Neuronal stem cell (in vitro differentiated cells): ENCODE measurements at places on chromosomes 11 and 22.
A peak's percentile ranks its signal among the peaks of the same experiment; 100 is the strongest.

- DNase-seq, result no peak
Observed at GRCh38 chr11:69402251-69402887, 79.1 kb upstream of the LINC01488 start.

DNA sequence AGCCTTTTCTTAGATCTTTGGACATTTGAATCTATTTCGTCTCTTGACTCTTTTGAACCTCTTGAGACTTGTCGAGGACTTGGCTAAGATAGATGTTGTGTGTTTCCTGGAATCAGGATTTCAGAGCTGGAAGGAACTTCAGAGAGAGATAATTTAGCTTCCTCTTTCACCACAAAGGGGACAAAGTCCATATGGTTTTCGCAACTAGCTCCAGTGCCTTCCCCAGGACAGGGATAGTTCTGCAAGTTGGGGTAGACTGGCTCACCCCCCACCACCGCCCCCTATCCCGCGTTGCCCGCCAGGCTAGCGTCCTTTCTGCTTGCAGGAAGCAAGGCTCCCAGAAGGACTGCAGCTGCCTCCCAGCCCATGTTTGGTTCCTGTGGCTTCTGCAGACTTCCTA, 75.7 kb upstream of the MYO18B start:
- no peak for DNase-seq

DNA sequence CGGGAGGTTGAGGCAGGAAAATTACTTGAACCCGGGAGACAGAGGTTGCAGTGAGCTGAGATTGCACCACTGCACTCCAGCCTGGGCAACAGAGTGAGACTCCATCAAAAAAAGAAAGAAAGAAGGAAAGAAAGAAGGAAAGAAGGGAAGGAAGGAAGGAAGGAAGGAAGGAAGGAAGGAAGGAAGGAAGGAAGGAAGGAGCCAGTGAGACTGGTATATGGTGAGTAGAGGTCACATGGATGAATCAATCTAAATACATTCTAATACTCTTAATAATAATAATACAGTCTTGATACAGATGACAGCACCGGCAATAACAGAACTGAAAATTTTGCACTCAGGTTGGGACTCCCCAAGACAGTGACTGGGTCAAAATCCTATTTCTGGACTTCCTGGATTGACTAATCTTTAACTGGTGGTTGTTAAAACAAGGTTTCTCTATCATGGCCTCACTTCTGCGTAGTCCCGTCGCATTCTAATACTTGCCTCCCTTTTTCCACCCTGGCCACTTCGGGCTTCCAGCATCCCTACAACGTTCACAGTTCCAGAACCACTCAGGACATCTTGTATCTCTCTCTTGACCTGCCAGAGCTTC, 53.5 kb upstream of the EIF3M start:
- no peak for DNase-seq

GRCh38 chr11:46612326-46612725, 4.7 kb downstream of the HARBI1 start:
- no peak for DNase-seq

DNA sequence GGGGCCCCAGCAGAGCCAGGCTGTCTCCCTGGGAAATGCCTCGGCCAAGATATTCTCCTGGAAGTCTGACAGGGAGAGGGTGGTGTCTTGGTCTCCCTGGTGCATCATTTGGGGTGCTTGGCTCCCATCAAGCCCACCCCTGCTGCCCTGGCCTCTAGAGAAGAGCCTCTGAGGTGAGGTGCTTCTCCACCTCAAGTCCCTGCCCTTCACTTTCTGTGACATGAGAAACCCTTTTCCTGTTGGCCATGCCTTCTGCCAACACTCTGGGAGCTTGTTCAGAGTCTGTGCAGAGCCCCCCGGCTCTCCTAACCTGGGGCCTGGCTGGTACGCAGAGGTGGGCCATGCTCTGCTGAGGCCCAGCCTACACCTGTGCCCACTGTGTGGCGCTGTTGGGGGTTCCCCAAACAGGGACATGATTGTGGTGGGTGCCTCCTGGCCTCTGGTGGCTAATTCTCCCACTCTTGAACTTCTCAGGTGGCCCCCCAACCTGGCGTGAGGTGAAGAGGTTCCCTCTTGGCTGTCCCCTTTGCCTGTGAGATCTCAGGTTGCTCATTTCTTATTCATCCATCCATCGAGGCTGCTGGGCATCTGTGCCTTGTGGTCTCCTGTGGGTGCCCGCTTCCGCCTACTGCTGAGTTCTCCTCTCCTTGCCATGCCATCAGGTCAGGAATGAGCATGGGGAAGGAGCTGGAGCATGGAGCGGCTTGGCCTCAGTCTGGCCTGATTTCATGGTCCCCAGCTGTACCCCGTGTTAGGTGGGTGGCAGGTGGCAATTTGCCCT, 19.2 kb upstream of the DGCR8 start:
- DNase-seq, result no peak

DNA sequence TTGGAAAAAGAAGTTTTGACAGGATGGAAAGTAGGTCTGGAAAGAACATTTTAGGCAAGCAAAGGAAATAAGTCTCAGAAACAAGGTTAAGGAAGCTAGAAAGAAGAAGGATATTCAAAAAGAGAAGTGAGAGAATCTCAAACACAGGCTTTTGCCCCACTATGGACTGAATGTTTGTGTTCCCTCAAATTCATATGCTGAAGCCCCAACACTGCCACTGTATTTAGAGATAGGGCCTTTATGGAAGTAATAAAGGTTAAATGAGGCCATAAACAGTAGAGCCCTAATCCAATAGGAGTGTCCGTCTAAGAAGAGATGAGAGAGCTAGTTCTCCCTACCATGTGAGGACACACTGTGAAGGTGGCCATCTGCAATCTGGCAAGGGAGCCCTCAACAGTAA, 20.6 kb upstream of the RPS13 start:
- DNase-seq, result no peak

DNA sequence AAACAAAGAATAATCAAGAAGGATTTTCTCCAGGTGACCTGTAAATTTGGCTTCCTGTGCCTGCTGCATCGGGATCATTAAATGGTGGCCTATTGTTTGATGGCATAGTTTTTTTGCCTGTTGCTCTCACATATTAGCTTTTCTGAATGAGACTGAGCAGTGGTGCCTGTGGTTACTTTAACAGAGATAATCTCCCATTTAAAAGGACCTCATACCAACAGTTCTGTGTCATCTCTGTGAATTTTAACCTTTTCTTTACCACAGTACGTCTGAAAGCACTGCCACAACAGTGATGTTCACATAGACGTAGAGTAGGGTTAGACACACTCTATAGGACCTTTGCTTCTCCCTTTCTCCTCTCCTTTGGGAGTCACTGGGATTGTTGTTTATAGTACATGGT, 22.9 kb upstream of the RCE1 start:
- no peak for DNase-seq

DNA sequence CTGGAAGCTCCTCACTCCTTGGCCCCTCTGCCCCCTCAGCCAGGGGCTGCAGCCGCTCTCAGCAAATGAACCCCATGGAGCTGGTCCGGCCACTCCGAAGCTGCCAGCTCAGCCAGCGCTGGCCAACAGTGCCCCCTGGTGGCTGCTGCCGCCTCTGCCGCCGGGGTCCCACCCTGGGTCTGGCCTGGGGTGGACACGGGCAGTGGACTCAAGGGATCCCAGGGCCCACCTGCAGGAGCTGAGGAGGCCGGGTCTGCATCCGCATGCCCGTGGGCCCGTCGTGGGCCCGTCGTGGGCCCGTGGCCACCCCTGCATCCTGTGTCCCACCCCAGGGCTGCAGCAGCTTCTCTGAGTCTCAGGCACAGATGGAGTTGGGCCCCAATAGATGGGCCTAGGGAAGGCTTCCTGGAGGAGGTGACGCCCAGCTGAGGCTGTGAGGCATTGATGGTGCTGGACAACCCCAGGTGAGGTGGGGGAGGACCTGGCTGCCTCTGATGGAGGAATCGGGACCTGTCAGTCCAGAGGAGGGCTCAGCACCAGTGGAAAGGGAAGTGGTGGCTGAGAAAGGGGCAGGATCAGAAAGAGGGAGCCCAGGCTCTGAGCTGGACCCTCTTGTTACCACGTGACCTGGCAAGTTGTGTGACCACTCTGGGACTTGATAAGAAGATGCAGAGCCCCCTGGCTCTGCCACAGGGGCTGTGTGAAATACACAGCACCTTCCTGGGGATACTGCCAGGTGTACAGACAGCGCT, 522.3 kb downstream of the BRD1 start:
- peak; percentile 78 for DNase-seq

- DNase-seq, result no peak
Observed at GRCh38 chr11:18502352-18502751, 24.4 kb downstream of the TSG101 start.

GRCh38 chr22:19942157-19943081, 801 bp upstream of the TXNRD2 start:
- DNase-seq, result no peak

- DNase-seq, result no peak
Observed at GRCh38 chr11:43746670-43747069, 66.1 kb downstream of the HSD17B12 start.

DNA sequence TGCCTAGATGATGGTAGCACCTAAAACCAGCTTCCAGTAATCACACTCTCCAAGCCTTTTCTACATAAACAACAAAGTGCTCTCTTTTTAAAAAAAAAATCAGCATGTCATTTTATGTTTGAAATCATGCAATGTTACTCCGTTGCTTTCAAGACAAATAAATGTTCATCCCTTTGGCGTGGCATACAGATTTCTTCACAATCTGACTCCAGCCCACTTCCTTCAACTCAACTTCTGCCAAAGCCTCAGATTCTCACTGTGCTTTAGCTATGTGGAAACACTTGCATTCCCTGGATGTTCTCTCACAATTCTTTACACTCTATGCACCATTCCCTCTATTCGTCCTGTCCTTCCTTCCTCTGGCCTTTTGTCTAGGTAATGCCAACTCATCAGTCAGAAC, 206.3 kb upstream of the BLID start:
- no peak for DNase-seq

DNA sequence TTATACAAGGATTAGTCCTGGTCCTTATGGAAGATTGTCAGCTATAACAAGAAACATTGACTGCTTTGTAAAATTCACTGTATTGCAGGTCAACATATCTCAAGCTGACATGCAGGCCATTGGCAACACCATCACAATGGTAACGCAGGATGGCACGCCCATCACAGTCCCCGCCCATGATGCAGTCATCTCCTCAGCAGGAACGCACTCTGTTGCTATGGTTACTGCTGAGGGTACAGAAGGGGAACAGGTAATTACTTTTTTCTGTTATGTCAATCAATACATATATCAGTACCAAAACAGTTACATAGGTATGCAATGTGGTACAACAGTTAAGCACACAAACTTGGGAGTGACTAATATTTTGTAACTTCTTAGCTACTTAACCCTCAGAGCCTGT, 55.3 kb downstream of the ZNF143 start:
- DNase-seq, result no peak

DNA sequence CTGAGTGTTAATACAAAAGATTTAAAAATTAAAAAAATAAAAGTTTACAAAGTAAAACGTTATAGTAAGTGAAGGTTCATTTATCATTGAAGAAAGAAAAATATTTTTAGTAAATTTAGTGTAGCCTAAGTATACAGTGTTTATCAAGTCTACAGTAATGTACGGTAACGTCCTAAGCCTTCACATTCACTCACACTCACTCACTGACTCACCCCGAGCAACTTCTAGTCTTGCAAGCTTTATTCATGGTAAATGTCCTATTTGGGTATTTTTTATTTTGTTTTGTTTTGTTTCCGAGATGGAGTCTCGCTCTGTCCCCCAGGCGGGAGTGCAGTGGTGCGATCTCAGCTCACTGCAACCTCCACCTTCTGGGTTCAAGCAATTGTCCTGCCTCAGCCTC, 8.8 kb downstream of the CASTOR1 start:
- no peak for DNase-seq

GRCh38 chr11:121508449-121508848, 55.7 kb upstream of the SORL1-AS1 start:
- peak; percentile 32 for DNase-seq

GRCh38 chr22:45096256-45096907, 67.3 kb upstream of the NUP50 start:
- peak; percentile 50 for DNase-seq

GRCh38 chr22:47839595-47840227, 1077.3 kb downstream of the TBC1D22A start:
- no peak for DNase-seq

DNA sequence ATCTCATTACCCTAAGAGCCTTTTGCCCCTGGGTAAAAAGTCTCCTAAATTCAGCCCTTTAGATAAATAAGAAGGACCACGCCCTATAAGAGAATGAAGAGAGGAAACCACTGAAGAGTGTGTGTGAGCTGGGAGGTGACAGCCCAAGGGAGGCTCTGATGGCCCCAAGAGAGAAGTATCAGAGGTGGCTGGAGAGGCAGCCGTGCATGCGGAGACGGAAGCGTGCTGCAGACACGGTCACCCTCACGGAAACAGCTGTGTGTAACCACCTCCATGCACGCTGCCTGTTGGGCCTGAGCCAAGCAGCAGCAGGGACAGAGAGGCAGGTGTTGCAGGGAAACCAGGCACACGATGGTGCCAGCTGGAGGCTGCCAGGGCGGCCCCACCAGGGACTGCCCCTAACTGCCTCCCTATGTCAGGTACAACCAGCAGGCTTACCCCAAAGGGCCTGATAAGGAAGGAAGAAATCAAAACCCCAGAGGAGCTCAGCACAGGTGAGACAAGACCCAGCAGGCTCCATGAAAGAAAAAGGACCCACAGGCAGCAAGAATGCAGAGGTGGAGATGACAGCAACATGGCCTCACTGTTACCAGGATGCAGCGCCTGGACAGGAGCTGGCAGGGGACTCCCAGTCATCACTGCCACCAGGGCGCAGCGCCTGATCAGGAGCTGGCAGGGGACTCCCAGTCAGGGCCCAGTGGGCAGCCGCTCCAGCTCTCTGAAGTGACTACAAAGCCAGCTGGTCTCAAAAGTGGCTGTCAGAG, 7.8 kb downstream of the LARGE2 start:
- no peak for DNase-seq

DNA sequence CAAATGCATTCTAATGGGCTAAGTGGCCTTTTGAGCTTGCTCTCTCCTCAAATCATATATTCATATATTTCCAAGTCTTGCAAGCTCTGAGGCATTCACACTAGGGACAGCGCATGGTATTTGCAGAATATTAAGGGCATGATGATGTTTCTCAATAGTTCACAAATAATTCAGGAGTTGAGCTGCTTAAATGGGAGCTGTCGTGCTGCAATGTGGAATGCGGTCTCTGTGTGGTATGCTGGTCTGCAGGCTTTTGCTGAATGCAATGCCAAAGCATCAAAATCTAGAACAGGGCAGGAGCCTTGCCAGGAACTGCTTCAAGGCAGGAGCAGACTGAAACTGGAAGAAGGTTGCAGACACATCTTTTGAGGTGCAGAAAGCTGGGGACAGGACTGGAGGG, 1060.0 kb downstream of the TBC1D22A start:
- no peak for DNase-seq
